ENCODE measurements at places on chromosomes 12 and 14.
A peak's percentile ranks its signal among the peaks of the same experiment; 100 is the strongest.

DNA sequence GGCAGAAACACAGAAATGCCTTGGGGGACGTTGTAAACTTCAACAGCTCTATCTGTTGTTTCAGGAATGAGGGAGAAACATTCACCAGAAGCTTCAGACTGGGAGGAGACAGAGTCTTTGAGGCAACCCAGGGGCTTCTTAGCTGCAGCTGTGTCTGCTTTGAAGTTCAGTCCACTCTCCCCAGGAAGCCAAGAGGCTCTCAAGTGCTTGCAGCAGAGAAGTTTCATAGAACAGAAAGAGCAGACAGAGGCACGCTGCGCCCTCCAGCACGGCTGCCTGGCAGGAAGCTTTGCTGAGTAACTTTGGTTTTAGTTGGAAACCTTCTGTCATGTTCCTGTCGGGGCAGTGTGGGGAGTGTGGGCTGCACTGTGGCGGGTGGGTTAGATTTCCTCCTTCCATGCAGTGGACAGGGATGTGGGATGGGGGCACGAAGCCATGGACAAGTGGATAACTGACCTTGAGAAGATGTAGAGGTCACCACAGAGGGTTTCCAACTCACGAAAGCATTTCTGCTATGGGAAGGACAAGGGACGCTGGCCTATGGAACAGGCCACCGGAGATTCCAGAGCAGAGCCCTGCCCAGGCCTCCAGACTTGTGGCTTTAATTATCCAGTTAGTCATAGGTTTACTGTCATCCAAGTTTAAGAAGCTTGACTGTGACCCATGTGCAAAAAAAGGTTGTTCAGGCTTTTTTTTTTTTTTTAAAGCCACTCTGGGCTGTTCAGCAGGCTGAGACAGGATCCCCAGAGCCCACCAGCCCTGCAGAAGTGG lies 107.7 kb downstream of the ARF6 start:
- peak; percentile 26 for DNase-seq

DNA sequence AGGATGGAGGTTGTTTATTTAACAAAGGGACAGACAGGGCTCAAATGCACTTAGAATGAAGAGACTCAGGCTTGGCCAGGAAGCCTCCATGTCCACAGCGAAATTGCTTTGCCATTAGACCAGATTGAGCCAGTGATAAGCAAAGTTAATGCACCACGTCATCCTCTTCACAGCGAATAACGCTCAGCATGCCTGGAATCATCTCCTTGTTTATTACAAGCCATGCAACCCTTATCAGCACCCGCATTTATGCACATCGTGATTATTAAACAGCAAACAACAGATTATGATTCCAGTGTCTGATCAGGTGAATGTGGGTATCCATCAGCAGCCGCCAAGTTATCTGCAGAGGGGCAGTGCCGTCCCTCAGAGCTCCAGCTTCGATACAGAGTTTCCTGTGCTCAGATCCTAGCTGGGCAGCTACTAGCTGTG lies 175.0 kb upstream of the TMEM132C start:
- no peak for DNase-seq

DNA sequence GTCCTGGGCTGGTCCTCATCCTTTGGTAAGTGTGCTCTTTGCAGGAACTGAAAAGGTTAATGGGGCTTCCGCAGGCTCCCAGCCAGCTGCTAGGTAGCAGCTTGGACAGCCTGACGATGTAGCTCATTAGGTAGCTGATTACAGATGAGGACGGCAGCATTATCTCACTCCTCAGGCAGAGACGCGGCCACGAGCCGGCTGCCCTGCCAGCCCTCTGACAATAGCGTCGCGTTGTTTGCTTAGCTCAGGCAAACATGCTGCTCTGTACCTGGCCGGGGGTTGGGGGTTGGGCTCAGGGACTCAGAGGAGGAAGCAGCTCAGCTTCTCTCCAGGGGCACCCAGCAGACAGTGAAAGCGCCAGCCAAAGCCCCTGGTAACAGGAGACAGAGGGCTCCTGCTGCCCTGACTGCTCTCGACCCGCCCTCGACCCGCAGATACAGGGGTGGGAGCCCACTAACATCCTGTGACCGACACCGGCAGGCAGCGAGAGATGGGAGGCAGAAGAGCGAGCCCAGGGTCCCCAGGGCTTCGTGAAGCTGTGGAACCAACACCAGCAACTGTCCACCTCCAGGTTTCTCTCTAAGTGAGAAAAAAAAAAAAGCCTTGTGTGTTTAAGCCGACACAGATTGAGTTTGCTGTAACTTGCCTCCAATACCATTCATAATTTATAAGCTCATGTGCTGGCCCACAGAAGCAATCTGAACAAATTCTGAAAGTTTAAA lies 53.4 kb upstream of the DLK1 start:
- no peak for DNase-seq

DNA sequence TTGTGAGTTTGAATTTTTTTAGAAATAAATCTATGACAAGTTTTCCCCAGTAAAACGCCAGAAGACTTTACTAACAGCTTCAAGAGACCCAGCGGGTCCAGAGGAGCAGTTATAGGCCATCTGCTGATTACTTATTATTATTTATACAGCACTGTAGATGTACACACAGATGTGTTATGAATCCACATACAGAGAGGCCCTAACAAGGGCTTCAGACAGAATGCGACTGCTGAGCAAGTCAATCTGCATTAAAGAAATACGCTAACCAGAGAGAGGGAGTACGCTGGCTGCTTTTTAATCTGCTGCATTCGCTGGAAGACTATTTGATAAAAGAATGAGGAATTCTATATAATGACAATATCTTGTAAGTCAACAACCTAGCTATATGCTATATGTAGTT lies 32.5 kb downstream of the ATF7 start:
- DNase-seq: no peak

DNA sequence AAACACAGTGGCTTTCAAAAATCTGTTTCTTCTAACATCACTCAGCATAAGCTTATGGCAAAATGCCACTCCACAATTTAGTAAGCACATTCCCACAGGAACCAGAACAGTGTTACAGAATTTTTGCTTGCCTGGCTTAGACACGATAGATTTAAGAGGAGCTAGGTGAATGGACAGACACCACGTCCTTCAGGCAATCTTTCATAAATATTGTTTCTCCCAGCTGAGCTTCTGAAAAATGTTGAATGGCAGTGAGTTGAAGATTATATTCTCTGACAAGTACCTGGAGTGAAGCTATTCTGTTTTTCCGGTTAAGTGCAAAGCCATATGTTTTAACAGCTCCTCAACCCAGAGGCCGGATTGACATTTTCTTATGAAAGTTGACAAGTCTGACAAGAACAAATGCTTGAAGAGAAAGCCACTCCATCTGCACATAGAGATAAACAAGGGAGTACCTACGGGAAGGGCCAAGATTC lies 102.0 kb downstream of the FSCB start:
- DNase-seq: peak; percentile 39

GRCh38 chr14:99672506-99673304 lies 11.4 kb upstream of the CYP46A1 start:
- DNase-seq: peak; percentile 24

- DNase-seq: peak; percentile 50
These were observed 20.6 kb downstream of the CNIH1 start for GRCh38 chr14:54420478-54421142.

GRCh38 chr14:73245480-73246325 lies 8.4 kb downstream of the PAPLN start:
- no peak for DNase-seq

GRCh38 chr12:67091678-67092077 lies 177.5 kb upstream of the CAND1 start:
- DNase-seq: no peak

GRCh38 chr12:48340943-48341342 lies 9.8 kb downstream of the ZNF641 start:
- no peak for DNase-seq

- DNase-seq: no peak
These were observed 52.3 kb downstream of the RAB35 start for GRCh38 chr12:120064054-120064940.

DNA sequence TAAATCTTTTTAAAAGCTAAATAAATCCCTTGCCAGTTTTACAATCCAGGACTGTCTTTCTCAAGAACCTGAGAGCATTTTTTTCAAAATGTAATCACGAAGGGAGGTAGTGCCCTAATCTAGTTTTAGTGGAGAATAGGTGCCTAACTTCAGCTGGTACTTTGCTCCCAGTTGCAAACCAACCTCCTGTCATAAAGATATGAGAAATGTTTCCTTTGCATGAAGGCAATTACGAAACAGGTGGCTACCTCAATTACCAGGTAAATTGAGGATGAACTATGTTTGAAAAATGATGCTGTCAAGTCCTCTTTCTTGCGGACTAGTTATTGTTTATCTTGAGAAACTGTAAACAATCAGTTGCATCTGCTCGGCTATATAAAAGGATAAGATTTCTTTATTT lies 437.9 kb downstream of the DAD1 start:
- no peak for DNase-seq

- DNase-seq: no peak
These were observed at the start of gene PRKD1 for GRCh38 chr14:29927376-29928116. TSS of gene PRKD1 (minus strand) at chr14:29927847.

- no peak for DNase-seq
These were observed 710.7 kb upstream of the TBX3 start for GRCh38 chr12:115394496-115395220.

- no peak for DNase-seq
These were observed 747.4 kb downstream of the VRK1 start for GRCh38 chr14:97544571-97544970.

- no peak for DNase-seq
These were observed 286.6 kb upstream of the FLRT2 start for GRCh38 chr14:85243321-85243720.

GRCh38 chr14:55303125-55303499 lies 31.9 kb downstream of the FBXO34 start:
- no peak for DNase-seq

GRCh38 chr12:4648104-4648500 lies 749 bp downstream of the AKAP3 start:
- DNase-seq: no peak

DNA sequence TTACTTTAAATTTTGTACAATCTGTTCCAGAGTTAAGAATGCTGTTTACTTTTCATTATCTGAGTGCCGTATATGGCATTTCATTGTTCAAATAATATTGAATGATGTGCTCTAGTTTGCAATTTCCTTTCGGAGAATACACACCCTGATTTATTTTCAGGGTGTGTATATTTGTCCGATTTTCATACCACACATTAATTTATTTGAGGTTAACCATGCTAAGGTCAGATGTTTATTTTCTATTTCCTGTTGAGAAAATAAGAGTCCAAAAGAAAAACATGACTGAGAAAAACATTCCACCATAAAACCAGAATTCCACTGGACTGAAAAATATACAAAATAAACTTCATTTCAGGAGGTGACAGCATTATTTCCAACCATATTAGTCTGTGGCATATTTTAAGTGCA lies 64.2 kb upstream of the OVCH1 start:
- no peak for DNase-seq

DNA sequence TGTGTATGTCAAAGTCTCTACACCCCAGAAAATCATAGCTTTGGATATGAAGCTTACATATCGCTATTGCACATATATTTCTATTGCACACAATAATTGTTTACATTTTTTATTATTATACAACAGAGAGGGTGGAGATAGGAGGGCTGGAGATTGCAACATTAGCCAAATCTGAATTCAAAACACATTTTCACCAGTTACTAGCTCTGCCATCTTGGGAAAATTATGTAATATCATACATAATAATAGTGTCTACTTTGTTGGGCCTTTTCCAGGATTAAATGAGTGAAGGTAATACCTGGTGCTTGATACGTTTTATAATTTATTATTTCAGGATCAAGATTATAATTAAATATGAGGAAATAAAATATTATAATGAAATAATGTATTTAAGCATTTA lies 507.4 kb upstream of the TBX3 start:
- DNase-seq: no peak

- peak; percentile 65 for DNase-seq
These were observed 95.5 kb upstream of the ETV6 start for GRCh38 chr12:11553871-11554533.

DNA sequence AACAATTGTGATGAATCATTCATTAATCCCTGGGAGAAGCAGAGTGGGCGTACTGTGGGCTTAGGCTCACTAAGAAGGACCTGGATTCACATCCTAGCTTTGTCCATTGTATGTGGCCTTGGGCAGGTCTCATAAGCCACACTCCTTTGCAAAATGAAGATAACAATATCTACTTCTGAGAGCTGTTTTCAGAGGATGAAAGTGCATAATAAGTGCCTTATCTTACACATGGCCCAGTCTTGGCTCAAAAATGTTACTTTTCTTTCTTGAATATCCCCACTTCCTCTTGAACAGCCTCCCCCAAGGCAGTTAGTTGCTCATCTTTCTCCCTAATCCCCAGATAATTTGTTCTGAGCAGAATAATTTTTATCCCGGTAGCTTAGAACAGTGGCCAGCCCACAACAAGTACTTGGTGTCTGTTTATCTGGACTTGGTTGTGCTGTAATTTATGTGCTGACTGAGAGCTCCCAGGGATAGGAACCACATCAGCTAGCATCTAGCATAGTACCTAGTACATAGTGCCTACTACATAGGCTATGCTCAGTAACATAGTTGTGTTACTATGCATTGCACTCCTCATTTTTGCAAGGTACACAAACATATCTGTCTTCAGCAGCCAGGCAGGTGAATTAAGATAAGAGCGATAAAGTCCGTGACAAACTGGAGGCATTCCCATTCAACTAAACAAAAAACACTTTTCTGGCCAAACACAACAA lies 61.7 kb upstream of the NUDT4 start:
- DNase-seq: no peak

- no peak for DNase-seq
These were observed 33.3 kb downstream of the COCH start for GRCh38 chr14:30907659-30908057.

DNA sequence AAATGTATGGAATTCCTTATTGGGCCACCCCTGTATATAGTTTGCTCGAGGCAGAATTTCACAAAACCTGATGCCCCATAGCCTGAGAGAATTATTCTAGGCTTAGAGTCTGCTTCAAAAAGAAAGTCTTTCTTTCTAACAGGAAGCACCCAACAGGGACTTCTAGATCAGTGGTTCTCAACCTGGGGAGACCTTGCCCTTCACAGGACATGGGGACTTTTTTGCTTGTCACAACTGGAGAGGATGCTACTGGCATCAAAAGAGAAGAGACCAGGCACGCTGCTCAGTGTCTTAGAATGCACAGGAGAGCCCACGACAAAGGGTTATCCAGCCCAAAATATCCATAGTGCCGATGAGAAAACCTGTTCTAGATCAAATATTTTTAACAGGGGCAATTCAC lies 18.9 kb downstream of the WSB2 start:
- no peak for DNase-seq

Data from cerebellar cortex (tissue), 1 donor.